AG04449 (cell line): ENCODE measurements at places on chromosomes 2 and 18.

DNA sequence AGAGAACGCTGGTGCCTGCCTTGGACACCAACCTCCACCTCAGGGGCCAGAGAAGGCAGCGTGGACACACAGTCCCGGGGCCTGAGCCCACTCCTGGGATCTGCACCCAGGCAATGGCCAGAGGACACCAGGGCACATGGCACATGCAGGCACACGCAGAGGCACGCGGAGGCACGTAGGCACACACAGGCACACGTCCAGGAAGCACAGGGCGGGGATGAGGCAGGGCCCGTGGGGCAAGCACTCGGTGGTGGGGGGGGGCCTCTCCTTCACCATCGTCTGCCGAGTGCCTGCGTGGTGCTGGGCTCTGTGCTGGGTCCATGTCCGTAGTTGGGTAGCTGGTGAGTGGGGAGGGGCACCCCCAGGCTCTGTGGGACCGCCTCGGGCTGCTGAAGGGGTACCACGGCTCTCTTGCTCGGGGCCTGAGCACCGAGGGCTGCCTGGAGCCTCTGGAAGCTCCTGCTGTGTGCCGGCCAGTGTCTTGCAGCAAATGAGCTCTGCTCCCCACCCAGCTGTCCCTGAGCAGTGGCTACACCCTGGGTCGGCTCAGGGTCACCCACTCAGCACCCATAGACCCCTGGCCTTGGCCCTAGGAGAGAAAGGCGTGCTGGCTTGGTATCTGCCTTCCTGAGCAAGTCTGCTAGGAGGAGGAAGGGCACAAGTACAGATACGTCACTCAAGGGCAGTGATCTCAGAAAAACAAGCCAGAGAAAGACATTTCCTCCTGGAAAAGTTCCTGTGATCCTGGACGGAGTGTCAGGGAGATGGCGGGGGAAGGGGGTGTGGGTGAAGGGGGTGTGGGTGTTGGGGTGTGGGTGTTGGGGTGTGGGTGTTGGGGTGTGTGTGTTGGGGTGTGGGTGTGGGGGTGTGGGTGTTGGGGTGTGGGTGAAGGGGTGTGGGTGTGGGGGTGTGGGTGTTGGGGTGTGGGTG lies 26.4 kb downstream of the RTP5 start:
- no peak for DNase-seq

DNA sequence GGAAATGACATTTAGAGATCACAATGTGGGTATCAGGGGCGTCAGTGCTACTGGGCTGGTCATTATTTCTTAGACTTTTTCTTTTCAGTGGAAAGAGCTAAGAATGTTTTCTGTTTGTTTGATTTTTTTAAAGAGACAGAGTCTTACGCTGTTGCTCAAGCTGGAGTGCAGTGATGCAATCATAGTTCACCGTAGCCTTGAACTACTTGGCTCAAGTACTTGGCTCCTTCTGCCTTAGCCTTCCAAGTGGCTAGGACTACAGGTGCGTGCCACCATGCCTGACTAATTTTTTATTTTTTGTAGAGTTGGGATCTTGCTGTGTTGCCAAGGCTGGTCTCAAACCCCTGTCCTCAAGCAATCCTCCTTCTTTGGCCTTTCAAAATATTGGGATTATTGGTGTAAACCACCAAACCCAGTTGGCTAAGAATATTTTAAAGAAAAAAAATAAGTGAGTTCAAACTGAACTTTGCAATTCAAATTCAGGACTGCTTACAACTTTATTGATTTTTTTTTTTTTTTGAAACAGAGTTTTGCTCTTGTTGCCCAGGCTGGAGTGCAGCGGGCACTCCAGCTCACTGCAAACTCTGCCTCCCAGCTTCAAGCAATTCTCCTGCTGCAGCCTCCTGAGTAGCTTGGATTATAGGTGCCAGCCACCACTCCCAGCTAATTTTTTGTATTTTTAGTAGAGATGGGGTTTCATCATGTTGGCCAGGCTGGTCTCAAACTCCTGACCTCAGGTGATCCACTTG lies 154.2 kb downstream of the MIB1 start:
- DNase-seq: no peak

GRCh38 chr2:197248623-197249022 lies 62.0 kb downstream of the ANKRD44 start:
- DNase-seq: no peak

GRCh38 chr18:52670896-52671295 lies 330.9 kb downstream of the DCC start:
- no peak for DNase-seq
